Adipocyte (in vitro differentiated cells): ENCODE measurements at places on chromosomes 2 and 18.

- DNase-seq: peak; percentile 9
Observed at GRCh38 chr2:65429786-65430602, 2.4 kb downstream of the SPRED2 start.

- no peak for DNase-seq
Observed at GRCh38 chr2:85719609-85720240, 25.6 kb downstream of the GNLY start.

- DNase-seq: no peak
Observed at GRCh38 chr2:223219872-223220657, 168.1 kb downstream of the KCNE4 start.

- DNase-seq: no peak
Observed at GRCh38 chr2:54386585-54386984, 69.5 kb upstream of the SPTBN1 start.

- DNase-seq: no peak
Observed at GRCh38 chr2:40265602-40266001, 186.3 kb downstream of the SLC8A1 start.

- DNase-seq: no peak
Observed at GRCh38 chr18:59156316-59156715, 16.6 kb downstream of the SEC11C start.

DNA sequence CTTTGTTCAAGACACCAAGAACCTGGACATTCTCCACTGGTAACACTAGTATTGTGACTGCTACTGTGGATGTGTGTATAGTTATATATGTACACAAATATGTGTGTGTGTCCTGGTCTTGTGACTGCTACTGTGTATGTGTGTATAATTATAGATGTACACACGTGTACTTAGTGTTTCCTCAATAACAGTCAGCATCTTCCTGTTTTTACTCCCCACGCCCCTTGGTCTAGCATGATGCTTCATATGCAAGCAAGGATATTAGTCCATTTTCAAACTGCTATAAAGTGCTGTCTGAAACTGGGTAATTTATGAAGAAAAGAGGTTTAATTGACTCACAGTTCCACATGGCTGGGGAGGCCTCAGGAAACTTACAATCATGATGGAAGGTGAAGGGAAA is 802.7 kb downstream of the RNF144A start:
- DNase-seq: no peak

DNA sequence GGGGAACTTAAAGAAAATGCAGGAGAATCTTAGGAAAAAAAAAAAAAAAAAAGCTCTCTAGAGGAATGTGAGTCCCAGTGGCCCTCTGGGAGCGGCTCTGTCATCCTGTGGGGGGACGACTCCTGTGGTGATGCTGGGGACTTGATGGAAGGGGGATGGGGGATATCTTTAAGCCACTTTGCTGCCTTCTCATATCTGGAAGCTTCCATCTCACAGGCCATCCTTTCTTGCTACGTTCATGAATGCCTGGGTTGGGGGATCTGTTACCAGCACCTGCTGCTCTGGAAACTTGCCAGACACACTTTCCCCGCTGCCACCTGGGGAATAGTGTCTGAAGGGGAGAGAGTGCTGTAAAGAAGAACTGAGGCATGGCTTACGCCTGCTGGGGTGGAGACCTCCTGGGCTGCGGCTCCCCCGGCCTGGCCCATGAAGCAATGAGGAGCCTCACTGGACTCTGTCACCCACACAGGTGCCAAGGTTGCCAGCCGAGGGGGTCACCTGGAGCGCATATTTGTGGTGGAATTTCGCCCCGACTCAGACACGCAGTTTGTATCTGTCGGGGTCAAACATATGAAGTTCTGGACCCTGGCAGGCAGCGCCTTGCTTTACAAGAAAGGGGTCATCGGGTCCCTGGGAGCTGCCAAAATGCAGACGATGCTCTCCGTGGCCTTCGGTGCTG is 92.8 kb downstream of the RTN4 start:
- DNase-seq: no peak

DNA sequence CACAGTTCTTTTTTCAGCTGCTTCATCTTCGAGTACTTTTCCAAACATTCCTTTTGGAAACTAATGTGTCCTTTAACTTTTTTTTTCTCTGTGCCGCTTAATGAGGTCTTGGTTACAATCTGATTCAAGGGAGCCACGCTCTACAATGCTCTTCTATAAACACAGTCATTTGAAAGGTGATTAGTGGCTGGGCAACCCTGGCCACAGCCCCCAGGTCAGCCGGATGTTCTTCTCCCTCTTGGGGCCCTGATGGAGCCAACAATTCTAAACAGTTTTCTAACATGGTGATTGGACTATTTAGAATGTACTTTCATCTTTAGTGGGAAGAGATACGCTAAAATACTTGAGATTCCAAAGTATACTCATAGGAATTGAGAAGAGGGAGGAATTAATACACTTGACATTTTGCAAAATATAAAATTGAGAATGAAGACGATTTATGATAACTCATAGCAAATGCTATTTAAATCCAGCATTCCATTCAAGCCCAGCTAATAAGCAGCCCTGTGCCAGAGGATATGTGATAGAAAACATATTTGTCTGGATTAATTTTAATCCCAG is 83.7 kb upstream of the MBOAT2 start:
- DNase-seq: peak; percentile 21

GRCh38 chr2:17661460-17661859 is 92.2 kb downstream of the SMC6 start:
- DNase-seq: peak; percentile 14

DNA sequence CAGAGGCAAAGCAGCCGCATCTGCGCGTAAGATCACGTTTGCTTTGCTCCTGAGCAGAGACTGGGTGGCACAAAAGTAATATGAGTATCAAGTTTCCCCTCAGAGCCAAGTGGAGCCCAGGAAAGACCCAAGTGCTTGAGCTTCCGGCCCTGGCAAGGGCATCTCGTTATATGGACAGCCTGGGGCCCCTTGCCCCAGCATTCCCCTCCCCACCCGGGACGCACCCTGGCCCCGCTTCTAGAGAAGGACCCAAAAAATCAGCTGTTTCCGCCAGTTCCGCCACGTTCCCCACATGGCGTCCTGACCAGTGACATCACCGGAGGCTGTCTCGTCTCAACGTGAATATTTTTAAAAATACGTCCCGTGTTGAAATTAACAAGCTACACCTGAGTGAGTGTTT is 135.1 kb downstream of the NFATC1 start:
- DNase-seq: no peak

DNA sequence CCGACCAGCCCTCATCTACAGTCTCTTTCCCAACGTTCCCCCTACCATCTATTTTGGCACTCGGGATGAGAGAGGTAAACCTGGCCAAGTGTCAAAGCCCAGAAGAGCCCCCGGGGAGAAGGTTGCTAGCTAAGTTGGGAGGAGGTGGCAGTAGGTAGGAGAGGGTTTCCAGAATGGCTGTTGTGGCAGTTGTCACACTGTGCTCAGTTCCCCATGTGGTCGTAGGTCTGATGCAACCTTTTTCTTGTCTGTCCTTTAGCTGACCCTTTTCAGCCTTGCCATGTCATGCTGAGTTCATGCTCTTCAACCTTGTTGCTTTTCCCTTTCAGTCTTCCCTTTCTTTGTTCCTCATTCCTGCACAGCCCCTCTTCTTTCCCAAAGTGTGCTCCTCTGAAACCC is 34.5 kb downstream of the TTLL4 start:
- DNase-seq: no peak

DNA sequence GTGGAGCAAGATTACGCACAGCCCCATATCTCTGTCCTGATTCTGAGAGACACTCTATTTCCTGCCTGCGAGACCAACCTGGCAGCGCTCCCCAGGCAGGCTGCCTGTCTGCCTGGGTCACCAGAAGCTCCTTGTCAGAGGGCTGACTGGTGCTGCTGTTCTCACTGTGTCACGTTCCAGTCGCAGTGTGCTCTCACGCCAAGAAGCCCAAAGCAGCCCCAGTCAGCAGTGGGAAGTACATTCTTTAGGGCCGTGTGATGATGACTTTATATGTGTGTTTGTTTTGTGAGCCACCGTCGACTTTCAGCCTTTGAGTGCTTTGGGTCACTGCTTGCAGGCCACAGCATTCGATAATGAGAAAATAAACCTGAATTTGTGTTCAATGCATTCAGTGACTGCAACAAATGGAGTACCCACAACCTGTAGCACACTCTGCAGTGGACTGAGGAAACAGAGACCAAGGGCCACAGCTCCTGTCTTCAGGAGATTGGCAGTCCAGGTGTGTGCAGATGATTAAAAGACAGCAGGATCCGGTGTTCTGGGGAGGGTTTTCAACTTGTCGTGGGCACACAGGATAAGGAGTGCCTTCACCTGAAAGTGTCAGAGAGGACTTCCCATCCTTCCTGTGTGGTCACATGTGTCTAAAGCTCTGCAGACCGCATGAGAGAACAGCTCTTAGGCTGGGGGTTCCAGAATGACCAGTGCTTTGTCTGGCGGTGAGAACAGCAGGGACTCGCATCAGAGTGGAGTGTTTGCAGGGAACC is 4.8 kb downstream of the TNFRSF11A start:
- DNase-seq: peak; percentile 29

GRCh38 chr18:6759579-6759978 is 30.1 kb downstream of the ARHGAP28 start:
- no peak for DNase-seq

DNA sequence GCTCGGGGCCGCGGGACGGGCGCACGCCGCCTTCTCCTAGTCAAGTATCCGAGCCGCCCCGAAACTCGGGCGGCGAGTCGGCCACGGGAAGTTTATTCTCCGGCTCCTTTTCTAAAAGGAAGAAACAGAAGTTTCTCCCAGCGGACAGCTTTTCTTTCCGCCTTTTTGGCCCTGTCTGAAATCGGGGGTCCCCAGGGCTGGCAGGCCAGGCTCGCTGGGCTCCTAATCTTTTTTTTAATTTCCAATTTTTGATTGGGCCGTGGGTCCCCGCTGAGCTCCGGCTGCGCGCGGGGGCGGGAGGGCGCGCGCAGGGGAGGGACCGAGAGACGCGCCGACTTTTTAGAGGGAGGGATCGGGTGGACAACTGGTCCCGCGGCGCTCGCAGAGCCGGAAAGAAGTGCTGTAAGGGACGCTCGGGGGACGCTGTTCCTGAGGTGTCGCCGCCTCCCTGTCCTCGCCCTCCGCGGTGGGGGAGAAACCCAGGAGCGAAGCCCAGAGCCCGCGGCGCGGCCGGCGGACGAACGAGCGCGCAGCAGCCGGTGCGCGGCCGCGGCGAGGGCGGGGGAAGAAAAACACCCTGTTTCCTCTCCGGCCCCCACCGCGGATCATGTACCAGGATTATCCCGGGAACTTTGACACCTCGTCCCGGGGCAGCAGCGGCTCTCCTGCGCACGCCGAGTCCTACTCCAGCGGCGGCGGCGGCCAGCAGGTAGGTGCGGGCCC is 617 bp downstream of the FOSL2 start:
- DNase-seq: peak; percentile 85

DNA sequence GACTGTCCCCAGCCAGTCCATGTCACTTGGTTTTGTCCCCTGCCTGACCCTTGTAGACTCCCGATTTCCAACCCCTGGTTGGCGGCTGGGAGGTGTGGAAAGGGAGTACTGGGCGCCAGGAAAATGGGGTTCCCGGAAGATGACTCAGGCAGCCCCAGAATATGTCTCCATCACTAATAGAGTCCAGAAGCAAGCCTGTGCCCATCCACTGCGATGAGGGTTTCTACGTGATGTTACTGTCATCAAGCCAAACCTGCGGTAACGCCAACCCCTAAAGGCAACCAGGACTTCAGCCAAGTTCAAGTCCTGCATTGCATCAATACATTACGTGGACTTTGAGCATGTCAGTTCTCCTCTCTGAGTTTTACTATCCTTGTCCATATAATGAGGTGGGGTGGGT is 62.0 kb upstream of the TAF1B start:
- DNase-seq: peak; percentile 59

DNA sequence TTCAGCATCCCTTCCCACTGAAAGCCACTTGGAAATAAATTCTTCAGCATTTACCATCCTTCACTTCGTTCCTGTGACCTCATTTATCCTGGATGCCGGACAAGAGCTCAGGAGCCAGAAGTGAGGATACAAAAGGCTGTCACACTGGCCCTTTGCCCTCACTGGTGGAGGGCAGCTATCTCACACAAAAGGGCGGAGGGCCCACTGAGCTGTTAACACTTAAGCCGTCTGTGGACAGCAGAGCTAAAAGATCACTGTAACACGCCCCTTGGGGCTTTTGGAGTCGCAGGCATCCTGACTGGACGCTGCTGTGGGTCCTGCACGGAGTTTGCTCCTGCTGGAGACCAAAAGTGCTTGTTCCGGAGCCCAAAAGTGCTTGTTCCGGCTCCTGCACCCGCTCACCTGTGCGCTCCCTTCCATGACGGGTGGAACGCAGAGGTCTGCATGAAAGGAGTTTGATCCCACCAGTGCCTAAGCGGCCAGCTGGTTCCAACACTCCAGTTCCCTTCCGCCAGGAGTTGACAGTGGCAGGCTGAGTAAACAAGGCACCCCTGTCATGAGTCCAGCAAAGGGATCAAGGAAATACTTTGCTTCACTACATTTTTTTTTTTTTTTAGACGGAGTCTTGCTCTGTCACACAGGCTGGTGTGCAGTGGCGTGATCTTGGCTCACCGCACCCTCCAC is 572.0 kb upstream of the LINC00305 start:
- DNase-seq: no peak

- no peak for DNase-seq
Observed at GRCh38 chr18:27862041-27862682, 314.8 kb downstream of the CDH2 start.

DNA sequence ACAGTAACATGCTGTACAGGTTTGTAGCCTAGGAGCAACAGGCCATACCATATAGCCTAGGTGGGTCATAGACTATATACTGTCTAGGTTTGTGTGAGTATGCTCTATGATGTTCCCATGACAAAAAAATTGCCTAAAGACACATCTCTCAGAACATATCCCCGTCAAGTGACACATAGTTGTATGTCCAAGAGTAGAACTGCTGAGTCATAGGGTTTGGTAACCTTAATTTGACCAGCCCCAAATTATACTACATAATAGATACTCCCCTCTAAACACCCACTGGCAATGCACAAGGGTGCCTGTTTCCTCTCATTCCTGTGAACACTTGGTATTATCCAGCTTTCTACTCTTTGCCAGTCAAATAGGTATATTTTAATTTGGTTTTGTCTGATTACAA is 161.6 kb downstream of the LCLAT1 start:
- no peak for DNase-seq
